ENCODE measurements at places on chromosomes 3 and 15.

DNA sequence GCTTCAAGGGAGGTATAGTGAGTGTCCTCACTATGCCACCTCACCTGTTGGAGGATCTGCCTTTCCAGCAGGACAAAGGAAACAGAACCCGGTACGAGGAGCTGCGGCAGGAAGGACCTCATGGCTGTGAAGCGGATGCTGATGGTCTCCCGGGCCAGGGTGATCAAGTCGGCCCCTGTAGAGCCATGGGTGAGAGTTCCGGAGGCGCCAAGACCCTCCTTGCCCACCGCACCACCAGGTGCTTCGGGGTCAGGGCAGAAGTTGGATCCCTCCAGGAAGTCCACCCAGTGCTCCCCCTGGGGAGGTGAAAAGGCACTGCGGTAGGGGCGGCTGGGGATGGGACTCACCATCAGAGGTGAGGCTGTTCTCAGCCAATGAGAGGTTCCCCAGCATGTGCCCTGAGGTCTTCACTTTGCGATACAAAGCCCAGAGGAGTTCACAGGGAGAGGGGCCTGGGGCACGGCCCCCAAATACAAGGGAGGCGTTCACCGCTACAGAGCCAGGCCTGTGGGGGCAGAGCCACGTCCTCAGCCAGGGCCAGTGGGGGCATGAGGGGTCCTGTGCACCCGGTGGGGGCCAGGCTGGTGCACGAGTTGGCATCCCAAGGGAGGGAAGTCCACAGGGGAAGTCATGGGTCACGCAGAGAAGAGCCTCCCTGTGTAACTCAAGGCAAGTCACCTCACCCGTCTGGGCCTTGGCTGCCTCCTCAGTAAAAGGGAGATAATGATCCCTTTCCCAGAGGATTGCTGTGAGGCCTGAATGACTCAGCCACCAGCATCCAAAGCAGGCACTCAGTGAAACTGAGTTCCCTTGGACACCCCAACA is 27.7 kb downstream of the C15orf39 start:
- DNase-seq = no peak

GRCh38 chr3:63949005-63949404 is 36.8 kb upstream of the SCAANT1 start:
- no peak for DNase-seq

DNA sequence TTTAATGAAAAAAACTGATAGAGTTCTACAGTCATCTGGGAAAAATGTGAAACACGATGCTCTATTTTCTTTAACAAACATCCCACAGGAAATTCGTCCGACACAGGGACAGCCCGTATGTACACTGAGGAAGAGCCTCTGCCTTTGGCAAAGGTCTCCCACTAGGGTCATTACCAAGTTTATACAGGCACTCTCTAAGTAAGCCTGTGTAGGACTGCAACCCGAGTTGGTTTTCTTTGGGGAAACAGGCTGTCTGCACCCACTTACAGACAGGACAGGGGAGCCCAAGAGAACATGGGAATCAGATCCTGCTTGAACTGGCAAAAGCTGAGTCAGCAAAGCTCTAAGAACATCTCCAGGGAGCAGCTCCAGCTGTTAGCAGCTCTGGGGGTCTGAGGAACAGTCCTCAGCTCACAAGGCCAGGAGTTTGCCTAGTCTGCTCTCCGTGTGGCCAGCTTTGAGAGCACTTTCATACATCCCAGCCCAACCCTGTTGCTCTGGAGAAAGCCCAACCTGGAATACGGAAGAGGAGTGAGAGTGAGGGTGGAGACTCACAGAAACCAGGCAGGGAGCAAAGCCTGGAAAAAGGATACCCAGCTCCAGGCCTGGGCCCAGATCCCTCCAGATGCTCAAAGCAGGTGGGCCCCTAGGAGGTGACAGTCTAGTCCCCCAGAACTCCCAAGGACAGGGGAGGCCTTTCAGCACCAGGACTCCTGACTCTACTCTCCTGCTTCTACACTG is 1.9 kb downstream of the TBC1D2B start:
- no peak for DNase-seq

GRCh38 chr3:193559100-193559499 is 4.4 kb upstream of the ATP13A4 start:
- no peak for DNase-seq

GRCh38 chr15:70361106-70361505 is 263.4 kb upstream of the TLE3 start:
- DNase-seq = no peak

DNA sequence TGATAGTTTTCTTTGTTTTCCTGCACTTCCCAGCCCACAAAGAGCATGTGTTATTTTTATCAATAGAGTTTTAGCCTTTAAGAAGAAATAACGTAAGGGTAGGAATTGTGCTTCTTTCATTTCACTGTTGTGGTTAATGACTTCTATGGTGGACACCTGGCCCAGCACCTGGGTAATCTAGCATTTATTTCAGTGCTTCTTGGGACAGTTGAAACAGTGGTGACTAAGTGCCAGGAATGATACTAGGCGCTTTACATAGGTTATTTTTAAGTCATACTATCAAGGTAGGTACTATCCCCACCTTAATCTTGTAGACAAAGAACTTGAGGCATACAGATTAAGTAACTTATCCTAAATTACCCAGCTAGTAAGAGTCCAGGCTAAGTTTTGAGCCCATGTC is 243.8 kb downstream of the SOX2 start:
- no peak for DNase-seq

DNA sequence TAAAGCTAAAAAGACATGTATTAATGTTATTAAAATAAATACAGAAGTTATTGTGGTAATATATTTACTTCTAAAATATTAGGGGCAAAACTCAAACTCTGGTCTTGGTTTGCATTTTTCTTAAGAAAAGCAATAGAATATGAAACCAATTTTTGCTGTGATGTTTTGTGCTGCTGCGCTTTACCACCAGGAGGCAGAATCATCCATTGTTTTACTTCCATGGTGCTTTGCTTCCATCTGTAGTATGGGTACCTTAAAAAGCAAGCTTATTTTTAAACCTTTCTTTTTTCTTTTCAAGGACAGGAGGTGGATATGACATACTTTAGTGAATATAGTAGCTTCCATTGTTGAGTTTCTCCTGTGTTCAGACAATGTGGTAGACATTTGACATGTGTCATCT is 46.6 kb upstream of the MRPL3 start:
- DNase-seq = no peak

DNA sequence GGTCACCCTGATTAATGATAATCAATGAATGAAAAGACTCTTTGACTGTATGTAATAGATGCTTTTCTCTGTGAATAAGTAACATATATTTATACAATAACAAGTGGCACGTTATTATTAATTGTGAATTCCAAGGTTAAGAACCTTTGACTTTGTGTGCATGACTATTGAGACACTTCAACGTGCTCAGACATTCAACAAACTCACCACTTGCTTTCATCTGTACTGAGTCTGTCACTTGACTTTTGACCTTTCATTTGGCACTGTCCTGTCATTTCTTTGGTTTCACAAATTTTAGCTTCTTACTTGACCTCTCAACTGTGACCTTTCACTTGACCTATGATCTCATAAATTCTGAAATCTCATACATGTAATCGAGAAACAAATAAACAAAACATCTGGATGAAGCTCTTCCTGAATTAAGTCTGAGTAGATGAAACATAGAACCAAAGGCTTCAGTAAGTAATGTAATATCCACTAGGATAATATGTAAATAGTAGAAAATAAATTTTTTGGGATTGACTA is 426.8 kb downstream of the MECOM start:
- no peak for DNase-seq

DNA sequence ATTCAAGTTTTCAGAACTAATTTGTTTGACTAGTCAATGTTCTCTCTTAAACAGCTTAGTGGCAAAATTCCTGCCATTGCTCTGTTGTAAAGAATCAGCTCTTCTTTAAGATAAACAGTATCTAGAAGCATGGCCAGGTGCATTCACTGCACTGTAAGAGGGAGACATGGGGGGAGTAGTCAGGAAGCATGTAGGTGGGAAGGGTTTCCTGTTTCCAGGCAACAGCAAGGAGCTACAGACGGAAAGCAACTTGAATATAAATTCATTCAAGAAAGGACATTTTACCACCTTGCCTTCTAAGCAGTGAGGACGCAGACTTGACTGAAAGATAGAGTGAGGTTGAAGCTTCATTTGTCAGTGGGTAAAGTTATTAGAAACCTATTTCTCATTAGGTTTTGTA is 55.3 kb downstream of the BBX start:
- DNase-seq = no peak

DNA sequence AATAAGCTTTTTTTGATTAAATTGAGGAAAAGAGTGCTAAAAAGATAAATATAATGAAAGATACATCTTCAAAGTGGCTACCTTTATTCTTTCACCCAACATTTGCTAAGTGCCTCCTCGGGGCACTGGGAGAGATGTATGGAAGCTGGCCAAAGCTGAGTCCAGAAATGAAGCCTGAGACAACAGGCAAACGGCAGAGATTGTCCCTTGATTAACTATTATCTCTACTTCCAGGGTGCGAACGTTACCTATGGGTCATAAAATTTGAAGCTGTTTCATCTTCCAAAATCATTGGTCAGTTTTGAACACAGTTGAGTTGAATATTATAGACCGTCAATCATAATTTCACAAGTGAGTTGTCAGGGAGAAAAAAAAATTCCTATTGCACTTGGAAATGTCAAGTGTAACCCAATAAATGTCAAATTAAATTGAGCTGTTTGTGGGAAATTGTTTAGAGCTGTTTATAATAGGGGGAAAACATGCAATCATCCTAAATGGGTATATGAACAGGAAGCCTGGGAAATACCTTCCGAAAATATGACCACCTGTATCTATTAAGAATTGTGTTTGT is 73.9 kb downstream of the SUCLG2 start:
- DNase-seq = no peak

DNA sequence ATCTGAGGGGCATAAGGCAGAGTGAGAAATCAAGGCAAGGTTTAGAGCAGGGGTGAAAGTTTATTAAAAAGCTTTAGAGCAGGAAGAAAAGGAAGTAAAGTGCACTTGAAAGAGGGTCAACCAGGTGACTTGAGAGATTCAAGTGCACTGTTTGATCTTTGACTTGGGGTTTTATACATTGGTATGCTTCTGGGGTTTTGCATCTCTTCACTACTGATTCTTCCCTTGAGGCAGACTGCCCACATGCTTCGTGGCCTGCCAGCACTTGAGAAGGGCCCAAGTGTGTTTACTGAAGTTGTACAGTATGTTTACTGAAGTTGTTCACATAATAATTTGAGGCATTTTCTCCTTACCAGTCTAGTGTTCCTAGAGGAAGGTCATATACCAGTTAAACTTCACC is 367.0 kb upstream of the UBE2E2 start:
- DNase-seq = no peak

DNA sequence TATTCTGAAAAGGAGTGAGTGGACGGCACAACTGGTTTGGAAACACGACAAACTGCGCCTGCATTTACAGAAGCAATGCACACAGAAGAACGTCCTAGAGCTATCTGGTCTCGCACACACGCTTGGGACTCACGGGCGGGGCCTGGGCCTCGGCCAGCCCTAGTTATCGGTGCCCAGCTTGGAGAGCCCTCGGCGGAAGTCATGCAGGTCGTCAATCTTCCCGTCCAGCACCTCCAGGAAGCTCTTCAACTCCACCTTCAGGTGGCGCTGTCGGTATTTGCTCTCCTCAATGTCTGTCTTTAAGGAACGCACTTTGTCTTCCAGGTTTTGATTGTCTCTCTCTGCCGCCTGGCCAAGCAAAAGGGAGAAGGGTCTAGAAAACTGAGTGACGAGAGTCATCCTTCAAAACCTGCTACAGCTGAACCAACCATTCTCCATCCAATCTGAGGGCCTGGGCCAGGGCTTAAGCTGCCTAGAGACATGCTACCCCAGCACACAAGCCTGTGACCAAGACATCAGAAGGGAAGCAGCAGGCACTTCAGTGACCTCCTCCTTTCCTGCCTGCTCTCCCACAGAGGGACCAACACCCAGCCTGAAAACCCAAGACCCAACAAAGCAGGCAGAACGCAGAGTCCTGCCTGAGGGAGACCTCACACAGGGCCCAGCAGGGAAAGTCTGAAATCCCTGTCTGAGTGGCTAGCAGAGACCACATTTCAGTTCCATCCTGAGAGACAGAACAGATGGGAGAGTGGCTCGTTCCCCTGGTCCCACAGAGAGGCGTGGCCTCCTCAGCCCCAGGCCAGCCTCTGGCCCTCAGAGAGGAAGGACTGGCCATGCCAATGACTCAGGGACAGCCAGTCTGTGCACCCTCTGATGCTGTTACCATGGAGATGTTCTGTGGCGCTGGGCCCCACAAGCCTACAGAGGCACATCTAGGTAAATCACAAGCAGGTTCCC is 40.4 kb downstream of the WHAMM start:
- no peak for DNase-seq

- no peak for DNase-seq
Observed at GRCh38 chr15:48557335-48557734, 88.2 kb downstream of the FBN1 start.

DNA sequence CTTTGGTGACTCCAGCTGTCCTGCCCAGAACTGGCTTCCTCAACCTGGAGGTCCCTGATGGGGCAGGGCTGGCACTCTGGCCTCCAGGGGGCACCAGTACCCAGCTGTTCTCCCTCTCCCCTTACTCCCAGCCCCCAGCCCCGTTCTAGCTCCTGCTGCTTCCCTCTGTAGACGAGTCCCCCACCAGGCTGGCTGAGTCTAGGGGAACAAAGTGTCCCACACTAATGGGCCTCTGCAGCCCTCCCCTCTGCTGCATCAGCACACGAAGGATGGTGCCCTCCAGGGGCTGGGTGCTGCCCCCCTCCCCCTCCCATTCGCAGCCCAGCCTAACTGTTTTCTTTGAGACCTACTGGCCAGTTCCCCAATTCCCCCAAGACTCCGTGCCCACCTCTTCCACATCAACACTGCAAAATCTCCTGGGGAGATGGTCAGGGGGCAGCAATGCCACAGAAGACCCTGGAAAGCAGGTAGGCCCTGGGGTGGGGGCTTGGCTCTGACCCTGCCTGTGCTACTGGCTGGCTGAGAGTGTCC is 4.2 kb downstream of the RHCG start:
- no peak for DNase-seq

- no peak for DNase-seq
Observed at GRCh38 chr3:17235310-17235709, 350.6 kb downstream of the PLCL2 start.

- no peak for DNase-seq
Observed at GRCh38 chr15:63292771-63293170, 15.4 kb downstream of the APH1B start.

- no peak for DNase-seq
Observed at GRCh38 chr3:38739396-38739689, 76.7 kb downstream of the SCN10A start.

- DNase-seq = no peak
Observed at GRCh38 chr15:50046159-50046558, 72.9 kb downstream of the ATP8B4 start.

- no peak for DNase-seq
Observed at GRCh38 chr3:132550579-132551305, 46.3 kb upstream of the ACKR4 start.
